Skin of body (tissue), 3 donors: ENCODE measurements at places on chromosomes 5 and 9. TPM values are rescaled to one million over a fixed set of nuclear protein-coding genes. Genes with fewer than 3 reads are reported as not detected.

Gene PCDHGA1
- 0.39 TPM for total RNA-seq

Gene ADAMTS2
- 49.3 TPM for total RNA-seq

Gene EQTN
- 1.4 TPM for total RNA-seq

Gene PCDHGA12
- total RNA-seq, result 3.9 TPM

Gene TLX3
- total RNA-seq, result not detected

Gene SPATA31C1
- not detected for total RNA-seq

Gene TEK
- 10.4 TPM for total RNA-seq

Gene CDKN2A
- 0.30 TPM for total RNA-seq

Gene FOXD4
- 0.10 TPM for total RNA-seq

DNA sequence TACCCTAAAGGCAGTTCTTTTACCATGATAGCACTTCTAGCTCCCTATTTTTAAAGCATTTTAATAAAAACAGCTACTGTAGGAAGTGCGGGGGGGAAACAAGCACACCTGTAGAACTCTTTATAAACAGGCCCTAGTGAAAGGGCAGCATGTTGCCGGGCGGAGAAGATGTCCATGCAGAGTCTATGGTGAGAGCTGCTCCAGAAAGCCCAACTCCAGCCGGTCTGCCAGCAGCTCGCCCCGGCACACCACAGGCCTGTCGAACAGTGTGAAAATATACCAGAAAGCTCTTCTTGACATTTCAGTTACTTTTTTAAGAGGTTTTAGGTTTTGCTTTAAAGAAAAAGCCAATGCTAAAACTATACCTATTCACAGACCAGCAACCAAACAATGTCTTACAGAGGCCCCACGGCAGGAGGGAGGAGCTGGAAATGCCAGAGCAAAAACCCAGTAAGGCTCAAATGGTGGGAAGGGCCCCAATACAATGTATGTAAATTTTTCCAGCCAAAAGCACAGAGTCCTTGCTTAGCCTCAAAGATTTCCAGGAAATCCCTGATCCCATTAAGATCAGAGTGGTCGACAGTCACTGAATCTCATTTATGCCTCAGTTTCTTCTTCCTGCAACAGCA, 121.2 kb downstream of the SAXO1 start:
- DNase-seq, result no peak

DNA sequence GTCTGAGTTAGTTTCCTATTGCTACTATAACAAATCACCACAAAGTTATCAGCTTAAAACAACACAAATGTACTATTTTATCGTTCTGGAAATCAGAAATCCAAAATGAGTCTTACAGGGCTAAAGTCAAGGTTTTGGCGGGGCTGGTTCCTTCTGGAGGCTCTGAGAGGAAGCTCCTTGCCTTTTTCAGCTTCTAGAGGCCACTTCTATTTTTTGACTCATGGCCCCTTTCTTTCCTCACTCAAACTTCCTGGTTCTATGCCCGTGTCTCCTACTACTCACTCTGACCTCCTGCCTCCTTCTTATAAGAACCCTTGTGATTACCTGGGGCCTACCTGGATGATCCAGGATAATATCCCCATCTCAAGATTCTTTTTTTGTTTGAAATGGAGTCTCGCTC, 48.2 kb downstream of the GABBR2 start:
- DNase-seq, result no peak

- DNase-seq, result no peak
Observed at GRCh38 chr9:90642570-90643539, at the start of gene DIRAS2. DIRAS2 (minus strand) TSS chr9:90642824; CDS start chr9:90613827, 28,997 bp downstream.

DNA sequence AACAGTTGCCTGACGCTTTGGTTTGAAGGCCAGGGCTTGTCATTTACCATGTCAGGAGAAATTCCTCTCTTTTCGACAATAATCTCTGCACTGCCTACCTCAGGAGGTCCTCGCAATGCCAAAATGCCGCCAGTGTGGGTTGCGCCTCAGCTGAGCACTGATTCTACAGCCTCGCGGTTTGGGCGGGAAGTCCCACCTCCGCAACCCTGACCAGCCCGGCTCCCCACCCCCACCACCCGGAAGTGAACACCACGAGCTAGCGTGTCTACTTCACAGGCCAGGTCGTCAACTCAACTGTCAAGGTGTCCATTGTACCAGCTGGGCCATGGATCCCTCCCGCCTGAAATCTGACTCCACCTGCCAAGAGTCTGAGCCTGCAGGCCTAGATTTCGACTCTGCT, at the start of gene TPD52L3:
Gene TPD52L3, plus strand, starts transcription at position 273 of the 400 bp plus-strand sequence. CDS start 221 bp downstream, outside the sequence.
- DNase-seq, result no peak

- no peak for DNase-seq
Observed at GRCh38 chr5:172943283-172943841, 15.9 kb upstream of the RPL26L1 start.

- DNase-seq, result peak; percentile 20
Observed at GRCh38 chr5:65062469-65063083, 293.8 kb downstream of the CWC27 start.

- no peak for DNase-seq
Observed at GRCh38 chr9:108865037-108865436, 3.0 kb downstream of the ACTL7A start.

DNA sequence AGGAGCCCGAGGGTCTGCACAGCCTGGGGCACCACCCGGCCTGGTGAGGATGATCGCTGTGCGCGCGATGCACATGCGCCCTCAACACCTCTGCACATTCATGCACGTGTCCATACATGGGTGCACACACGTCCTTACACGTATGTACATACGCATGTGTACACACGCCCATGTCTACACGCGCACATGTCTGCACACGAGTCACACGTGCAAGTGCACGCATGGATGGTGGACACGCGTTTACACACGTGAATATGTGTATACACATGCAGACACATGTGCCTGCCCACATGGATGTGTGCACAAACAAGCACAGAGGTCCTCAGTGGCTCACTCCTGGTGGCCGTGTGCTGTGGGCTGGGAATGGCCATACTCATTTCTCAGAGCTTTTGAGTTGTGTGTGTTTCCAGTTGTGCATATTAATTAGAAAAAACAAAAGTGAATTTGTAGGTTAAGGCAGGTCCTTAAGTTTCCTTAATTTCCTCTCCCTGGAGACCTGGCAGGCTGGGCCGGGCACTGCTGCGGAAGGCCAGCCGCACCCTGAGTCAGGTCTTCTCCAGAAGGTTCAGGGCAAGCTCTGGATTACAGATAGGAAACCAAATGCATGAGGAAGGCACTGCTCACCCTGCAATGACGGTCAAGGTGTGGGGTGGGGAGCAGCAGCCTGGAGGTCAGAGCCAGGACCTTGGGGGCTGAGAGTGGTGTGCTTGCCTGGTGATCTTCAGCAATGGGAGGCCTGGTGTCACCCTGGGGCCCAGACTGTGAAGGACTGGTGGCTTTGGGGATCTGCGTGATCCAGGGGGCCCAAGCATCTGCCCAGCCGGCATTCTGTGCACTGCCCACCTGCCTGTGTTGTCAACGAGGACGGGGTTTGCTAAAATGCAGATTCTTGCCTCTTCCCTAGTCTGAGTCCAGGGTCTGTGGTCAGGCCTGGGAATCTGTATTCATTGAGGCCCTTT, 1.3 kb upstream of the RNU6ATAC start:
- DNase-seq, result no peak

DNA sequence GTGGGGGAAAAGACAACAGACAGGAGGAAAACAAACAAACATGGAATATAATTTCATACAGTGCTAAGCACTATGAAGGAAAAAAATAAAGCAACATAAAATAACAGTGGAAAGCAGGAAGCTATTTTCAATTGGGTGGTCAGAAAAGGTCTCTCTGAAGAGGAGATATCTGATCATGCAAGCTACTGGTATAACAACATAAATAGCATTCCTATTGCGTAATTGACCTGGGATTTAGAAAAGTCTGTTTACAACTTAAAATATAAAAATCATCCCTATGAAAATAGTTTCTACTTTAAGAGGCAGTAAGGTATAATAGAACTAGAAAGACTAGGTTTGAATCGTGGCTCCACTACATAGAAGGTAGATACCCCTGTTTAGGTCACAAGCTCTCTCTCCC, 61.4 kb downstream of the FBXW11 start:
- no peak for DNase-seq

DNA sequence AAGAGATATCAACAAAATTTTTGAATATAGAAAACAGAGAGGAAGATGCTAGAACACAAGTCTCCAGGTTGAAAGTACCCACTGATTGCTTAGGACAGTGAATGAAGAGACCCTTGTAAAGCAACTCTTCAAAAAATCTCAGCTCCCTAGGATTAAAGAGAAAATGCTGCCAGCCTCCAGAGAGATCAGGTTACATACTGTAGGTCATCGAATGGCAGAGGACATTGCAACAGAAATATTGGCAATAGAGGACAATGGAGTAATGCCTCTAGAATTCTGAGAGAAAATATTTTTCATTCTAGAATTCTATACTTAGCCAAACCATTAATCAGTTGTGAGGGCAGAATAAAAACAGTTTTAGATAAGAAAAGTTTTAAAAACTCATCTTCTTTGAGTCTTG, 43.1 kb upstream of the ELL2 start:
- DNase-seq, result no peak

DNA sequence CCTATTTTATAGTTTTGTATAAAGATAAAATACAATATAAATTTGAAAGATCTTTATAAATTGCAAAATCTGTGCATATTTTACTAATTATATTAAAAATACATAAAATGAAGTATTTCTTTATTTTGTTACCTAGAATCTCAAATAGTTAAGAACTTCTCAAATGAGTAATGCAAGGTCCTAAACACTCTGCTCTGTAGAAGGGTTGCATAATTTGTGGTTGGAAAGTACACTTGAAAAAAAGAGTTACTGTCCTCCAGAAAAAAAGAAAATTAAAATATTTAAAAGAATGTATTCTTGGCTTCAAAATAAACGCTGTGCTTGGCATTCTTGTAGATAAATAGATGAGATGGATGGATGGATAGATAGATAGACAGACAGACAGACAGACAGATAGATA, 428.8 kb upstream of the CDH6 start:
- DNase-seq, result no peak

DNA sequence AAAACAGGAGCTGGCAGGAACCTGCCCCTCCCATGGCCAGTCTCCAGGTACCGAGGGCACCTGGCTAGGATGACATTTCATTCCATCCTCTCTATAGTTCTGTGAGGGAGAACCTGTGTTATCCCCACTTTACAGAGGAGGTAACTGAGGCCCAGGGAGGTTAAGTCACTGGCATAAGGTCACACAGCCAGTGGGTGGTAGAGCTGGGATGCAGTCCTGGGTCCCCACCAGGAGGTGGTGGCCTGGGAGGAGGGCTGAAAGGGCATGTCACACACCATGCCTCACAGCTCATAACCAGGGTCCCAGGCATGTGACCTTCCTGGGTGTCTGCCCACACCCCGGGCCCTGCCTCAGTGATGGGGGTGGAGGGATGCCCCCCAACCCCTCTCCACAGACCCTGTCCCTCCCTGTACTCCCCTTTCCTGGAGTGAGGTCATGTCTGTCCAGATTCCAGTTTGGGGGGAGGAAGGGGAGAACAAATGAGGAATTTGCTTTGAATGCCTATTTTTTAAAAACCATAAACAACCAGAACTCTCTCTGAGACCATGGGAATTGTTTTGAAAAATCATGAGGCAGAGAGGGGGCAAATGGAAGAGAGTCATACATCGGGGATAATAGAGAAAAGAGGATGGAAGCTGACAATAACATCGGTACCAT, 77.7 kb upstream of the STXBP1 start:
- DNase-seq, result no peak

DNA sequence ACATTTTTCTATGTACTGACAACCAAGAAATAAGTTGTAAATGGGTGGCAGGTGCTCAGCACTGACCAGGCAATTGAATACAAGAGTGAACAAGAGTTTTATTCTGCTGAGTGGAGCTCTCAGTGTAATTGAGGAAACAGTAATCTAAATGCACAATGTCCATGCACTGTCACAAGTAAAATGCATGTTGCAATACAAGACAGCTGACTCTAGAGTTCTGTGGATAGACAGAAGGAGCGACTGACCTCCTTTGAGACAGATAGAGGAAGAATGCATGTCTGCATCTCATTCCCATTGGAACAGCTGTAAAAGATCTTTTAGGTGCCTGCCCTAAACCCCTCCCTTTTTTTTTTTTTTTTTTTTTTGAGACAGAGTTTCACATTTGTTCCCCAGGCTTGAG, 299.0 kb downstream of the FBXL7 start:
- no peak for DNase-seq

DNA sequence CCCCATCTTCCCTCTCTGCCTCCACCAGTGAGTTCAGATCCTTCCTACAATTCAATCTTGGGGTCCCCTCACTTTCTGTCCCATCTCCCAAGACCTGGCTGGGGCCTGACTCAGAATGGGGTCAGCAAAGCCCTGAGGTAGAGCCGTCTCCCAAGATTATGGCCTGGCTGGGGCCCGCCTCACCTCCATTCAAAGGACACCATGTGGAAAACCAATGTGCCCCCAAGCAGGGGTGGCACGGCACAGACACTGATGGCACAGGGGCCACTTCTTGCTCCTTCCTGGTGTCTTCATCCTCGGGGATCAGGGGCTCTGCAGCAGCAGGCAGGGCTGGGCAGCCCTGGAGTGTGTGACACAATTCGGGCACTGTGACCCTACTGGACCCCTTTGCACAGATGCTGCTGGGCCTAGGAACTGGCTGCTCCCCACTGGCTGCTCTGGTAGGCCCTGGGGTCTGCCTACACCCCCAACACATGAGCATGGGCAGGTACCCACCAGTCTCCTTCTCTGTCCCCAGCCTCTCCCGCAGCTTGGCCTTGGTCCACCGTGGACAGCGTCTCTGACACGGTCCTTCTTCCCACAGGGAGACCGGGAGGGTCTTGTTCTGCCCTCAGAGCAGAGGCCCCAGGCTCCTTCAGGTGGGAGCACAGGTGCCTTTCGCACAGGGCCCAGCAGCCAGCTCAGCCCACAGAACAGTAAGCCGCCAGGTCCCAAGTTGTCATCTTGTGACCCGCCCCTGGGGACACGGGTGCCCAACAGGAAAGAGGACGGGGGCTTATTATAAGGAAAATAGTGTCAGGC, 89.5 kb downstream of the ADAMTS2 start:
- DNase-seq, result no peak

DNA sequence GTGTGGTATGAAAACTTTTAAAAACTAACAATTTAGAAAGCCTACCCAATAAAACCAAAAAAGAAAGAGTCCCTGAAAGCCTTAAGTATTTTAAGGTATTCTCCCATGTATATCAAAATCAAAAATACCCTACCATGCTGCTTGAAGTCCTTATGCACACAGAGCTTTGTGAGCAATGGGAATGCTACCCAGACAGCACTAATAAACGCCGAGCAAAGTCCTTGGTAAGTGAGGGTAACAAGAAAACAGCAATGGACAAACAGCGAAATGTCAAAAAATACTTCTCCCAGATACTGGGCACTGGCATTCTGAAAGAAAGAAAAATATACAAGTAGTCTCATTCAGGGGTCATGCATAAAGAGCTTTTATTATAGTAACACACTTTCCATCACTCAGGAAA, 27.4 kb downstream of the ERMP1 start:
- DNase-seq, result no peak
